ENCODE measurements at places on chromosomes 1 and 21.
A peak's percentile ranks its signal among the peaks of the same experiment; 100 is the strongest.

GRCh38 chr1:201404722-201405483, 5.8 kb upstream of the LAD1 start:
- no peak for DNase-seq

GRCh38 chr1:15283526-15283925, 36.5 kb downstream of the FHAD1 start:
- DNase-seq = no peak

DNA sequence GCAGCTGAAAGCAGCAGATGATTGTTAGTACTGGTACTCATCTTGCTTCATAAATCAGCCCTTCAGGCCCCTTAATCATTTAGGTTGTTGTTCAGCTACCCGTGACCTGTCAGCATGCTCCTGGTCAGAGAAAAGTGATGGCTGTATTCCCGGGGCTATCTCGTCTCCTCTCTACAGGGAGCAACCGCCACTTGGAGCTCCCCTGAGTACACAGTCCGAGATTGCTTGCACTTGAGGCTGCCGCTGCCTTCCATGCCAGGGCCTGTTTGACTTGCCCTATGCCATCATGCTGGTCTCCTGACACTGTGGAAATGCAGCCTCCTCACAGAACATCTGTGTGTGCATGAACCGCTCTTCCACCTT, 97.5 kb downstream of the SPATA46 start:
- no peak for DNase-seq

- DNase-seq = no peak
Observed at GRCh38 chr1:160167056-160167455, 15.7 kb downstream of the ATP1A4 start.

GRCh38 chr1:15176120-15176519, 22.6 kb downstream of the TMEM51 start:
- DNase-seq = no peak

- DNase-seq = no peak
Observed at GRCh38 chr1:58983162-58983561, 199.3 kb upstream of the JUN start.

DNA sequence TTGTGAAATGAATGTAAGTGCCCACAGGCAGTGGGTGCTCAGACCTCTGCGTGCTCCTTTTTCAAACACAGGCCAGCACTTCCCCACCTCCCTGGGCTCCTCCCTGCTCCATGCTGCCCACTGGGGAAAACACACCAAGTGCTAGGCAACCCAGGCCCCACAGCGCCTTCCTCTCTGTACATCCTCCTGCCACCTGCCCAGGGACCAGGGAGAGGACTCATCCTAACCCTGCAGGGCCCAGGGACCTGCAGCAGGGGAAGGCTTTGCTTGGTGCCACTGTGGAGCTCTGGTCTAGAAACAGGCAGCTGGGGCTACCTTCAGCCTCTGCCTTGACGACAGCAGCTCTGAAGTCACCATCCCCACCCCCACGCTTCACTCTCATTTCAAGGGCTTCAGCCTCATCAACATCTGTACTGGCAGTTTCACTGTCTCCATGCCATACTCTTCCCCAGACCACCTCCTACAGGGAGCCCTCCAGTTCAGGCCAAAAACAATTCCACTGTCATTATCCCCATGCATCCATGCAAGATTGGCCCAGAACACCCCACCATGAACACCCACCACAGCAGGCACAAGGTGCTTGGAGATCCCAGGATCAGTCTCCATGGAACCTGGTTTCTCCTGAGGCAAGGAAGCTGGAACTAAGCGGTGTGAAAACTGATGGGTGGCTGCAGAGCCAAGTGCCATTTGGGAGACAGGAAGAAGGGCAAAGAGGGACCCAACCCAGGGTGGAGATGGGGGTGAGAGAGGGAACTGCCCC, 1.1 kb downstream of the IGSF8 start:
- no peak for DNase-seq

DNA sequence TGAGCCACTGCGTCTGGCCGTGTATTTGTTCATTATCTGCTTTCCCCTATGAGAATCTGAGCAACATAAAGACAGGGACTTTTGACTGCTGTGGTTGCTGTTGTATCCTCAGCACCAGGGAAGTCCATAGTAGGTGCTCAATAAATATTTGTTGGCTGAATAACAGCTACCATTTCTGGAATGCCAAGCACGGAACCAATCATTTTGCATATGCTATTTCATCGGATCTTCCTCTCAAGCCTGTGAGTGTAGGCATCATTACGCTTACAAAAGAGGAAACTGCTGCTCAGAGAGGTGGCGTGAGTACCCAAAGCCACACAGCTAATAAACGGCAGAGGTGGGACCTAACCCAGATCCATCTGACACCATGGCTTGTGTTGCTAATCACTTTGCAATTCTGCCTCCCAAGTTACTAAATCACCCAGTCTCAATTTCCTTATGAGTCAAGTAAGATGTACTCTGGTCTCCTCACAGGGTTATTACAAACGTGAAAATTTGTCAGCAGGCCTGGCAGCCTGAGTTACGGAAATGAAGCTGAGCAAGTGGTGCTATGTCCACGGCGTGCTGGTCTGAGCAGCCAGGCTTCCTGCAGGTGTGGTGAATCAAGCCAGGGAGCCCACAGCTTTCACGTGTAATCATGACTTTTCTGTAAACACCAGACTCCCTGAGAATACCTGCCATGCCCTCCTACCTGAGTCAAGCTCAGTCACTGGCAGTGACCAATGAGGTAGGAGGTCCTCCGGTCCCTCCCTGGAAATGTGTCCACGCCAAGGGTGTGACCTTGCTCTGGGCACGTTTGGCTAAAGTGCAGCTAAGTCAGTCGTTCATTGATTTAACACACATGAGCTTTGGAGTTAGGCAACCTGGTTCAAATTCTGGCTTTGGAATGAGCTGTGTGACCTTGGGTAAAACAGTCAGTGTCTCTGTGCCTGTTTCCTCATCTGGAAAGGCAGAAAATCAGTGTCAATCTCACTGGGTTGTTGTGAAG, 4.8 kb upstream of the RHCE start:
- no peak for DNase-seq

GRCh38 chr1:1664941-1665814, 6.4 kb upstream of the CDK11B start:
- peak; percentile 27 for DNase-seq

GRCh38 chr1:6110326-6110725, 64.6 kb downstream of the KCNAB2 start:
- no peak for DNase-seq

- DNase-seq = no peak
Observed at GRCh38 chr21:15695241-15695640, 34.5 kb upstream of the USP25 start.

- DNase-seq = no peak
Observed at GRCh38 chr1:20227704-20228103, 41.4 kb upstream of the PLA2G2C start.

GRCh38 chr1:244221991-244222390, 170.9 kb downstream of the ZBTB18 start:
- DNase-seq = no peak

- DNase-seq = no peak
Observed at GRCh38 chr1:1437904-1438376, 2.5 kb downstream of the VWA1 start.
